ENCODE measurements at places on chromosomes 12 and 14.

DNA sequence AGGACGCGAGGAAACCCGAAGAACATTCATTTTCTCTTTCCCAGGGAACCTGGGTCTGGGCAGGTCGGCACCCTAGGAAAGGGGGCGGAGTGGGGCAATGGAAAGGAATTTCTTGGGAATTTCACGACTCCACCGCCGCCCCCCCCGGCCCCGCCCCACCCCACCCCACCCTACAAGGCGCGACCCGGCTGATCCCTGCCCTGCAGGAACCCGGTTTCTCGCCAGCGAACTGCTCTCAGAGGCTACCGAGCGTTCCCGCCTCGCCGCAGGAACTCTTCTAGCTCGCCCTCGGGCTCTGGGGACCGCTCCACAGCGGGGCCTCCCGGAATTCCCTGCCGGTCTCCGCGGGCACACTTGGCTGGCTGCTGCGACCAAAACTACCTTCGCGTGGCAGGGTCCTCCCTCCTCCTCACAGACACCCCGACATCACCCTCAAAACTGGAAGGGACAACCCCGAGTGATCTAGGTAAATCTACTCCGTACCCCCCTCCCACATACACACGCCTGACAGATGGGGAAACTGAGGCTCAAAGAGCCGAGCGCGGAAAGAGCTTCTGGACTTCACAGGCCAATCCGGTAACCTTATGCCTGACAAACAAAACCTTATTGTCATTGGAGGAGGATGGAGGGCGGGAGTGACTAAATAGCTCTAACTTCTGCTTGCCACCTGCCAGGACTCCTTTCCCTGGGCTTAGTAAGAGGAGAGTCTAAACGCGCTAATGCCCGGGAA, 785 bp upstream of the ACTN1 start:
- DNase-seq: no peak

DNA sequence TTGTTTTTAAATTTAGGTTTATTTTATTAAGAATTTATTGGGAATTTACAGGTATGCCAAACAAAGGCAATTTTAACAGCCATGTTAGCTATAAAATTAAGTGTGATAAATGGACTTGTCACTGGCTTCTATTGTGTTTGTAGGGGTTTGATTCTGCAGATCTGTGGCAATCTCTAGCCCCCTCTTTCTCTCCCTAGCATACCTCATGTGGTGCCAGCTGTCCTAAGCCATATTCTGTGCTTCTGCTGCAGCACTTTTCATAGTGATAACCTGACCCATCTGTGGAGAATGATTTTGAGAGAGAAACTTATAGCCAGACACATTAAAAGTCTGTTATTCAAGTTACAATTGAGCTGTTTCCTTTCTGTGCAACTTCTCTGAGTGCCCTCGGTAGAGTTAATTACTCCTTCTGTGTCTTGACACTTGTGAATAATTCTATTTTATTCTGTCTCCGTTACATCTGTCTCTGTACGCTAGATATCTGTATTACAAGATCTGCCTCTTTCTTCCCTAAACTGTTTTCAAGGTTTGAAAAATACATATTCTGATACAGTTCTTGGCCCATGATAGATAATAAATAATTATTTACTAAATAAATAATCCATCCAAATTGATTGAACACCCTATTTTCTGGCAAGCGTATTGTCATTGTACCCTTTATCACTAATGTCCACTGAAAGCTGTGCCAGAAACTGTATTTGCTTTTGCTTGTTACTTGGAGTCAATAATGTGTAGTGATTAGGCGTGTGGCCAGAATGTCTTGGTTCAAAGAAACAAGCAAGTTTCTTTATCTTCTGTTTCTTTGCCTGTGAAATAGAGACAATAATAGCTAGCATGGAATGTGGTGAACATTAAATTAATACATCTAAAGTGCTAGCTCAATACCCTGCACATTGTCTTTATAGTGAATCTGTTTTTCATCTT, 40.0 kb downstream of the FRS2 start:
- no peak for DNase-seq

- DNase-seq: no peak
Measured at GRCh38 chr12:62267480-62267879, 7.3 kb downstream of the USP15 start.

GRCh38 chr14:81396113-81396512, 4.0 kb downstream of the STON2 start:
- no peak for DNase-seq

DNA sequence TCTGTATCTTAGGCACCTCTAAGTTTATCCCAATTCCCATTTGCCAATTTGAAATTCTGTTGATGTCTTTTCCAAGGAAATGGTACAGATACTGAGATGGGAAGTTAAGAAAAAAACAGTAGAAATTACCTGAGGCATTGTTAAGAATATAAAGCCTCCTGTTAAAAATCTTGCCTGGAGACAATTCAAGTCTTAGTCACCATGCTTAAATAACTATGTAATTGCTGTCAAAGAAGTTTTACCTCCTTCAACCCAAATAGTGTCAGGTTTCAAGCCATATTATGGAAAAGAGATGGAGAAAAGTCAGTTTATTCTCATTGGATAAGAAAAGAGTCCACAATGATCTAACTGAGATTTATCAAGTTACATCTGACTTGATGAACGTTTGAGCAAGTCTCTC, 974.7 kb downstream of the GALC start:
- no peak for DNase-seq

DNA sequence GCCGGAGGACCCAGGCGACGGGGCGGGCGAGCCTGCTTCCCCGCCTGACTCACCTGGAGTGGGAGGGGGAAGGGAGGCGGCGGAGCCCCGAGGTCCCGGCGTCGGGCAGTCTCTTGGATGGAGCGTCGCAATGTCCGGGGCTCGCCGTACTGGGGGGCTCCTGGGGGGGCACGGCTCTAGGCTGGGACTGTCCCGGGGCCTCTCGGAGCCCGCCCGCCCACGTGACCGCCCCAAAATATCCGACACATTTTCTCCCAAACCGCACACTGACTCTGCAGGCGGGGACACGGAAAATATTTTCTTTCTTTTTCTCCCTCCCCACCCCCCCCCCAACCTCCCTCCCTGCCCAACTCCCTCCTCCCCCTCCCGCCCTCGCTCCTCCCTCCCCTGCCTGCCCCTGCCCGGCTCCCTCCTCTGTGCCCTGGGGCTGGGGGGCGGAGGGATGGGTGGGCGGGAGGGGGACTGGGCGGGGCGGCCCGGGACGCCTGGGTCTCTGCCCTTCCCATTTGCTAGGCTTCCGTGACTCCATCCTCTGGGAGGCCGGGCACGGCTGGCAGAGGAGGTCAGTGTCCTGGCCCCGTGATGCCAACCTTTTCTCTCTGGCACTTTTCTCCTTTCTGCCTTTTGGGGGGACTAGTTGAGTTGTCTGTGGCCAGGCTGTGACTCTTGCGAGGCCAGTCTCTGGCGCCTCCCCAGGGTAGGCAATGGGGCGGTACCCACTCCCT, at the start of gene RARG:
Gene RARG, minus strand, starts transcription at position 289 of the 725 bp plus-strand sequence. CDS start 4,664 bp downstream, outside the sequence.
- peak; percentile 79 for DNase-seq

DNA sequence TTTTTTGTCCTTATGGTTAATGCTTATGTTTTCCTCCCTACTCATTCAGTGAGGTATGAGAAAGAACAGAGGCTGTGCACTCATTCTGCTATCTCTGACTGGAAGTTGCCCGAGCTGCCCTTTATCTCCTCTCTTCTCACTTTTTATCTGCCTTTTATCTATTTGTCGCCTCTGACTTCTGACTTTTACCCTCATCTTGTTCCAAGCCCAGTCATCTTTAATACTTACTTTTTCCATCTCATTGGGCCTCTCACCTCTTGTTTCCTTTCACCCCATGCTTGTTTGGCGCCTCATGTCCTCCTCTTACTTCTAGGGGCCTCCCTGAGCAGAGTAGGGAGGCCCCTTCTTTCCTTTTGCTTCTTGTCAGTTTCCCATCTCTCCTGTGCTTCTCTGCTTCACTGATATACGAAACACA, 50.7 kb downstream of the DIP2B start:
- no peak for DNase-seq

DNA sequence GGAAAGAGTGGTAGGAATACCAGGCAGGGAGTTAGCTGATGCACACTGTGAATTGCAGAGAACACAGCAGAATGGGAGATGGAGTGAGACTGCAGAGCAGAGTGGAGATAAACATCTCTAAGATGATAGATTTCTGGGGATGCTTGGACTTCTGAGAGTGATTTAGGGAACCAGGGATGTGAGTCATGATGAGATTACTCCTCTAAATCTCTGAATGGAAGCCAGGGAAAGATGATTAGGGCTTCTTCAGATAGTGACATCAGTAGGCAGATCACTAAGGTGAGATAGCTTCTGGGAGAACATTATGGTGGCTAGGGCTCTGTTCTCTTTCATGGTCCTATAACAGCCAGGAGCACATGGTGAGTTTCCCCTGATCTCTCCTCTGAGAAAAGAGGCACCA, 501.5 kb upstream of the USP15 start:
- no peak for DNase-seq

- DNase-seq: no peak
Measured at GRCh38 chr12:107336695-107337094, 243.3 kb upstream of the CRY1 start.

Measured in activated T-cell treated with anti-CD3 and anti-CD28 coated beads for 4 hours (primary cell).